GM13976 (cell line): ENCODE measurements at places on chromosomes 5 and 9.
A peak's percentile ranks its signal among the peaks of the same experiment; 100 is the strongest.

- no peak for DNase-seq
These were observed 135.4 kb upstream of the FBN2 start for GRCh38 chr5:128673411-128673957.

DNA sequence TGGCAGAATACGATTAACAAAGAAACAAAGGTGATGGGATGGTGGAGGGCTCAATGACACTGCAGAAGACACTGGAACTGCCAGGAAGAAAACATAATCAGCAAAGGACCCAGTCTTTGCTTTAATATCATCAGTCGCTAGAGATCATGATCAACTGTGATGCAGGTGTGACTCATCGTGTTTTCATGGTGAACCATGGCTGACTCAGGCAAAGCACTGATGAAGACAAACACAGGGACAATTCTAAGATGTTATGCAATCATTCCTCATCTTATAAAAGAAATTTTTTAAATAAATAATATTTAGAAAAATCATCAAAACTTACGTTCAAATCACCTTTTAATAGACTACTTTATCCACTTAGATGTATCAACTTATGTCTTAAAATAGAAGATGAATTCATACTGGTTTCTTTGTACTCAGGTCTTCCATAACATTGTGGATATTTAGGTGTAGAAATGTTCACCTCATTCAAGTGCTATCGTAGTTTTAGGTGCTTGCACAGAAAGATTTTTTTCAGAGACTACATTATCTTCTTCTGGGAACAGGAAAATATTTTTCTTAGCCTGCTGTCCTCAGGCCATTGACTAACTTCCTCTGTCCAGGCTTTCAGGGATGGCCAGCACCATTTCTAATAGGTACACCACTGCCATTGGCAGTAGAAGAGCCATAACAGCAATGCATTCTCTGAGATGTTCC is 673.4 kb upstream of the MEF2C start:
- DNase-seq, result no peak

DNA sequence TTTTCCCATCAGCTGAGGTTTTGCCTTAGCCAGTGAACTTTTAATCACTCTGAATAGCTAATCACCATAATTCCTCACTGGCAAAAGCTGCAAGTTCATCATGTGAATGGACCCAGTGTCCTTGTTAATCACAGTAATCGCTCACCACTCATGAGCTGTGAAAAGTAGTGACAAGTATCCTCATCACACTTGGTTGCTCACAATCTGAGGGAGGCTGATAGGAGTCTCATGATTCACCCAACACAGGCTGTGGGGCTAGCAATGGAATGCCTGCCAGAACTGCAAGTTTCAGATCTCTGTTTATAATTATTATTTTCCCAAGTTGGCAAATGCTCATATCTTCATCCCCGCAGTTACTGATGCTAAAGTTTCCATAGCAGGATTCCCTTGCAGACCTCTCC is 467.2 kb downstream of the KIF4B start:
- DNase-seq, result no peak

GRCh38 chr9:7297521-7297920 is 502.1 kb downstream of the DMAC1 start:
- no peak for DNase-seq

DNA sequence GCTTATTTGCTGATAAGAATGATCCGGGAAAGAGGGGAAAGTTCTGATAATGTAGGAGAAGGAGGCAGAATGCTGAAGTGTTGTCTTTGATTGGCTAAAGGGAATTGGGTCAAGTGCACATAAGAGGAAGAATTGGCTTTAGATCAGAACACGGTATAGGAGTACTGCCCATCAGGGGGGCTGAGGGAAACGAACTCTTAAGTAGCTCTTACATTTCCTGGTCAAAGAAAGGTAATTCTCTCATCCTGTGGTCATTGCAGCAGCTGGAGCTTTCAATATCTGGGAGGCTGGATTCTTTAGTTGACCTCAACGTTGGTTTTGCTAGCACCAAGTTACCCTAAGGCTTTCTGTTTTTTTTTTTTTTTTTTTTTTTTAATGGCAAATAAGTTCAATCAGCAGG is 178.7 kb upstream of the NR3C1 start:
- DNase-seq, result no peak

DNA sequence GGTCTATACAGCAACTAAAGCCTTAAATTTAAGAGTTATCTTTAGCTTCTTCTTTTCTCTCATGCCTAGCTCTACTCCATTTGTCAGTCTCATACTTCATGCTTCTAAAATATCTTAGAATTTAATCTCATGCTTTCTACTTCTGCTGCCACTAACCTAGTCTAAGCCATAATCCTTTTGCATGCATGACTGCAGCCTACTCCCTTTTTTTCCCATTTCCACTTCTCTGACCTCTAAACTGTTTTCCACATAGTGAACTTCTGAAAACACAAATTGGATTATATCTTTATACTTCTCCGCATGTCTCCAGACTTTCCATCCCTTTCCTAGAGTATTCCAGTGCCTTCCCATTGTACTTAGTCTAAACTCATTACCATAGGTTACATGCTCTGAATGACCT is 193.0 kb downstream of the XRCC4 start:
- DNase-seq, result no peak

DNA sequence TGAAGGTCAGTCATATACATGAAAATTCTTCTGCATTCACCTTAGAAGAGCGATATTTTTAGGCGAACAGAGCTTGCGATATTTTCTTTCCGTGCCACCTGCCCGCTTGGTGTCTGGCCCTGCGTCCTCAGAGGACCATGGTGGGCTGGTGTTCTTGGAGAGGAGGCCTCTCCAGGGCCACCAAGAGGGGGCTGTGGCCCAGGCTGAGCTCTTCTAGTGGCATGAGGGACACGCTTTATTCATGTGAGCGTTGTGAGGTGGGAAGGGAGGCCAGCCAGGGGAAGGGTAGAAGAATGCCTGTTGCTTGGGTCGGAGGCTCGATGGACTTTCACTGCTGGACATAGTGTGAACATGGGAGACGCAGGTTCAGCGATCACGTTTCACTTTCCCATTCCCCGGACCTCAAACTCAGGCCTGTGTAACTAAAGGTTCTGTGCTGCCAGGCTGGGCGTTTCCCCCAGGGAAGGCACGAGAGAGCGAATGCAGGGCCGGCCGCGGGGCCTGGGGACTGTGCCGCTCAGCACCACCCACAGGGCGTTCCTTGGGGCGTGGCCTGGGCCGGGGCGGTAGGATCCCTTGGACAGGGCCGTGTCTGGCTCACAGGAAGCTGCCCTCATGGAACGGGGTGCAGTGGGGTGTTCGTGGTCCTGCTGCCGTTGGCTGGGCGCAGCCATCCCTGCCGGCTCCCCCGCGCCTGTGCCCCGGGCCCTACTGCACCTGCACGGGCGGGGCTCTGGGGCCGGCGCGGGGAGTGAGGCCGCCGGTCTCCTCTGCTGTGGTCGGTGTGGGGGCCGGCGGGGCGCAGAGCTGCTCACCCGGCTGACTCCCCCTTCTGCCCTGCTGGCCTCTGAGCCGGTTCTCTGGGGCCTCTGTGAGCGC is 40.7 kb upstream of the CLPTM1L start:
- peak; percentile 94 for DNase-seq

- no peak for DNase-seq
These were observed 880 bp downstream of the CARD19 start for GRCh38 chr9:93096811-93097382.

DNA sequence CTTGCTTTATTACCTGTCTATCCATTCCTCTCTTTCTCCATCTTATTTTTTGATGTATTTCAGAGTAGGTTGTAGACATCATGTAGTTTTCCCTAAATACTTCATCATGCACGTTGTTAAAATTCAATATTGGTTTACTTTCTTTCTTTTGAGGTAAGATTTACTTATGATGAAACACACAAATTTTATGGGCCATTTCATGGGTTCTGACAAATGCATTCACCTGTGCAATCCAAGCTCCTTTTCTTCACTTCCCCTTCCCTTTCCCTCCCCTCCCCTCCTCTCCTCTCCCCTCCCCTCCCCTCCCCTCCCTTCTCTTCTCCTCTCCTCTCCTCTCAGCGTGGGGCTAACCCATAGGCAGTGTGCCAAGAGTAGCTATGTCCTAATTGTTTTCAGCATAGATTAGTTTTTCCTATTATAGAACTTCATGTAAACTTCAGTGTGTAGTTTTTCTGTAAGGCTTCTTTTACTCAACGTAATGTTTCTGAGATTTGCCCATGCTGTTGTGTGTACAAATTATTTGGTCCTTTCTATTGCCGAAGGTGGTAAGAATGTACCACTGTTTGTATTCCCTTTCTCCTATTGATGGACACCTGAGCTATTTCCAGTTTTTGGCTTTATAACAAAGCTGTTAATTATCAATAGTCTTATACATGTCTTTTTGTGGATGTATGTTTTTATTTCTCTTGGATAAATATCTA is 92.9 kb upstream of the CLINT1 start:
- no peak for DNase-seq

DNA sequence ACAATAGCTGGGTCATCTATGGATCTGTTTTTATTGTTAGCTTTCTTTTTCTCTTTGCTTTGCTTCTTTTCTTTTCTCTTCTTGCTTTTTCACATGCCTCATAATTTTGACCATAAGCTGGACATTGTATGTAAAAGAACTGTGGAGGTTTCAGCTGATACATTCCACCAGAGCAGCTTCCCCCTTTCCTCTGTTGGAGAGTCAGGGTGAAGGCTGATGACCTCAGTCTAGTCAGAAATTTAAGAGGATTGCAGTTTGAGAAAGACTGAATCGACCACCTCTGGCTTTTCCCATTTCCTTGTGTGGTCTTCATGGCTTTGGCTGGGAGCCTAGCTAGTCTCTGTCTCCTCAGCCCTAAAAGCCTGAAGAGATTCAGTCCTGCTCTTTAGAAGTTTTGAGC is 42.0 kb downstream of the KCNIP1 start:
- no peak for DNase-seq

DNA sequence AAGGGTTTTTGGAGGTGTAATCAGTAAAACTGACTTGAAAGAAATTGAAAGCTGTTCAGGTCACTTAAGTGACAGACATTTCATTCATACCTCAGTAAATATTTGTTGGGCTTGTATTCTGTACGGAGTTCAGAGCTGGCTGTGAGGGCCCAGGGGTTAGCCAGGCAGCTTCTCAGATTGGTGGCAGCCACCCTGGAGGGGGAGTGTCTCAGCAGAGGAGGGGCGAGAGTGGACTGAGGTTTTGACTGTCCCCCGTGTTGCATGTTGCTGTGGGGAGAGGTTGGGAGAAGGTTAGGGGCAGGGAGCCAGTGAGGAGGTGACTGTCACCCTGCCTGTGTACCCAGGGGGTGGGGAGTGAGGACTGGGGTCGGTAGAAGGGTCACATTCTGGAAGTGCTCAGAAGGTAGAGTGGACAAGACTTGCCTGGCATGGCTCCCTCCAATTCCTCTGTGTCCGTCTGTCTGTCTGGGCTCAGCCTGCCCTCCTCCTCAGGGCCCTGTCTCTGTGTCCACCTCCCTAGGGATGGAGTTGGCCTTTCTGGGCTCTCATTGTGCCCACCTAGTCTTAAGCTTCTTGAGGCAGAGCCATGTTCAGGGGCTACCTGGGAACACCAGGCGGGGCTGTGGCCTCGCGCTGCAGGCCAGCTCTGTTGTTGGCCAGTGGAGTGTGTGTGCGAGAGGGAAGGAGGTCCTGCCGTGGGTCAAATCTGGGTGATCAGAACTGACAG is 4.4 kb downstream of the PHF2 start:
- no peak for DNase-seq

- peak; percentile 32 for DNase-seq
These were observed 9.5 kb downstream of the OTP start for GRCh38 chr5:77628840-77629508.

DNA sequence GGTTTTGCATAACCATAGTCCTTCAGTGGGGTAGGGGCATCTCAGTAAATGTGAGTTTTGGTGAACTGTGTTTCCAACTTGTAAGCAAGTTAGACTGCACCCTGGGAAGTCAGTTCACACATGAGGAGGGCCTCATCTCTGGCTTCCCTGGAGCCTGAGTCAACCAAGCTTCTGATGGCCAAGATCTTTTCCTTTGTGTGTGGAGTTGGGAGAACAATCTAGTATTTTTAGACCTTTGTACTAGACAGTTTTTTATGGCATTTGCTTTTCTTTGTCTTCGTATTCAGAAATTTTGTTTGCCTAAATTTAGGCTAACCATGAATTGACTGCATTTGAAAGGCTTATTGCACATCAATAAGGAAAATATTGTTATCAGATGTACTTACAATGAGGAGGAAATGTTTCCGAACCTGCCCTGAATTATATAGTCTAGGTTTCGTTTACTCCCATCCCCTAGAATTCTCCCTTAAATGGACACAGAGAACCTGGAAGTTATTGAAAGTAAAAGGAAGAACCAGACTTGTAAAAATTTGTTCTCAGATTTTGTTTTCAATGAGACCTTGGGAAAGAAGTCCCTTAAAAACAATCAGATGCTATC is 204.6 kb downstream of the AOPEP start:
- no peak for DNase-seq

DNA sequence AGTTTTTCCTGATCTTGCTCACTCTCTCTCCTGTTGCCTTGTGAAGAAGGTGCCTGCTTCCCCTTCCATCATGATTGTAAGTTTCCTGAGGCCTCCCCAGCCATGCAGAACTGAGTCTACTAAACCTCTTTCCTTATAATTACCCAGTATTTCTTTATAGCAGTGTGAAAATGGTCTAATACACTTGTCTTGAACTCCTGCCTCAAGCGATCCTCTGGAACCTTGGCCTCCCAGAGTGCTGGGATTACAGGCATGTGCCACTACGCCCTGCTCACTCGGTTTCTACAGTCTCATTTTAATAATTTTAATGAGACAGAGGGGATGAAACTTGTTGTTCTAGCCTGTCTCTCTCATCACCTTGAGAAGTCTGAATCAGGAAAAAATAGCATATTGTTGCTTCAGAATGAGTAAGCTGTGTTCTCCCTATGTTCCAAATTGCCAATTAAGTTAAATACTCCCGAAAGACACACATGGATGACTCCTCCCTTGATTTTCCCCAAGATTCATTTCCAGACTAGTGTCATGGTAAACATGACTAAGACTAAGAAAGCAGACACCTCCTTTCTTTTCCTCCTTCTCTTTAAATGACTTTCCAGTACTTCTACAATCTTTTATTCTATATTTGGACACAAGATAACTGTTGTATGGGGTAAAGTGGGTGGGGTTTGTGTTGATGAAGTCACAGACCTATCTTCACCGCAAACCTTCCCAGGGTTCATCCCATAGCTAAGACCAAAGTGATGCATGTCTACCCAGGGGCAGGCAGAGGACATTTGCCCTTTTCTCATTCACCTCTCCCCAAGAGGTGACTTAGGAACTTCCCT is 7.8 kb upstream of the DNAJC18 start:
- no peak for DNase-seq

DNA sequence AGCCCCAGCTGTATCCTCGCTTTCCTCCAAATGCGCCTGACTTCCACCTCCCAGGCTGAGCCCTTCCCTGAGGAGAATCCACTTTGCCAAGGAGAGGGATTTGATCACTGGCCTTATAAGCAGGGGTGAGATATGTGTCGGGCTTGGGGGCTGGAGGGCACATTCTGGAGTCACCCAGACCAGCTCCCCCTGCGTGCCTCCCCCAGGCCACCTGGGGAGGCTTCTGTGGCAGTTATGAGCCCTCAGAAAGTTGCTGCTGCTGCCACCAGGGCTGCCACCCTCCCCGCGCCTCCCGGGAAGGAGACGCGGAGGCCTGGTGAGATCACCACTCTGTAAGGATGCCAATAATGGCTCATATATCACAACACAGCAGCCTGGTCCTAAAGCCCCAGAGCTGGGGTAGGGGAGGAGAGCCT is 211.5 kb downstream of the PAPPA start:
- DNase-seq, result no peak
